ENCODE measurements at places on chromosomes 16 and 17.

- no peak for DNase-seq
Observed at GRCh38 chr16:27365142-27366089, 36.6 kb upstream of the IL21R start.

DNA sequence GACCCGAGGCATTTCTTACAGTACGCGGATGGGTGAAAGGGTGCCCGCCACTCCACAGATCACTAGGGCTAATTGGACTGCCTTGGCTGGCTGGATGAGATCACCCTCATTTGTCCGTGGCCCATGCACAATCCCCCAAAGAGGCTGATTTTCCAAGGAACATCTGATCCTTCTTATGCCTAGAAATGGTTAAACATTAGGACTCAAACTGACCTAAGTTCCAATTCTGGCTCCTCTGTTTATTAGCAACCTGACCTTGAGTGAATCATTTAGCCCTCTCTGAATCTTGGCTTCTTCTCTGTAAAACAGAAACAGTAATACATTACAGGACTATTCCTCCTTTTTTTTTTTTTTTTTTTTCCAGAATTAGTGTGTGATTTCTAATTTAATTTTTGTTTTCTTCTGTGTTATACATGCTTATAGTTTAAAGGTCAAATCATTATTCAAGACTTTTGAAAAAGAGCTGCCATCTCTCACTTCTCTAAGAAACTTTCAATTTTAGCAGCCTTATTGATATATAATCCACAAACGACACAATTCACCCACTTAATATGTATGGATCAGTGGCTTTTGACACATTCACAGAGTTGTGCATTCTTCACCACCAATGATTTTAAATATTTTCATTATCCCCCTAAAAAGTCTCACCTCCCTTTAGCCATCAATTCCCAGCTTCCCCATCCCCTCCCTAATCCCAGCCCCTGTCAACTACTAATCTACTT, 45.4 kb upstream of the TMEM132E start:
- no peak for DNase-seq

- no peak for DNase-seq
Observed at GRCh38 chr17:63540590-63540989, 9.7 kb upstream of the DCAF7 start.

DNA sequence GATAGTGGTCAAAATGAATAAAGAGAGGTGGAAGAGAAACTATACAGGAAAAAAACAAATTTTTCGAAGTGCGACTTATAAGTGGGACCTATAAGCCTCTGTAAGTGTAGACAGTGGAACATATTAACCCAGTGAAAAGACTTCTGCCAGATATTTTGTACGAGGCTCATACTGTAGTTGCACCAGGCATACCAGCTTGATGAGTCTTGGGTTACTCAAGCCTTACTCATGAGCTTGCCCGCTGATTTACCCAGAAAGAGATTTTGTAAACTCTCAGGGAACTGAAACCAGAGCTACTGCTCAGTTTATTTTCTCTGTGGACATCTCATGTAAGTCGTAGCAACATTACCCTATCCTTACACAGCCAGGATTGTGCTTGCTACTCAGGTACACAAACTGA, 708.0 kb upstream of the SOX9 start:
- DNase-seq = no peak

GRCh38 chr16:56931271-56931891, 561 bp upstream of the HERPUD1 start:
- no peak for DNase-seq

GRCh38 chr17:67074781-67075180, 30.4 kb downstream of the CACNG1 start:
- DNase-seq = no peak

DNA sequence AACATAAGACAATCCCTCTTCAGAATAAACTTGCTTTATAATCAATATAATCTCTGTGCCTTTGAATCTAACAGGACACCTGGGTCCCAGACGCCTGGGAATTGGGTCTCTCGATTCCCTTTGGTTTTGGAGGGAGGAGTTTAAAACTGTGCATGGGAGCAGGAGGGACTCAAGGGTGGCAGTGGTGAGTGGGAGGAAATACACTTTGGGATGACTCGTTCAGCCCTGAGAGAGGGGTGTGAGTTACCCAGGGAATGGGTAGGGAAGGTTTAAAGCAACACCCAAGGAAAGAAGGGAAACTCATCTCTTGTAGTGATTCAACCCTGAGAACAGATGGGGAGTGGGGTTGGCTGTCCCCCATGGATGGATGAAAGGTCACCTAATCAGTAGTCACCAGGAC, 1.6 kb downstream of the RANGRF start:
- DNase-seq = no peak

GRCh38 chr17:40203131-40203530, 16.0 kb upstream of the WIPF2 start:
- no peak for DNase-seq

- DNase-seq = no peak
Observed at GRCh38 chr17:7893187-7893880, 4.7 kb downstream of the CHD3 start.

- DNase-seq = no peak
Observed at GRCh38 chr17:373613-374230, 21.1 kb upstream of the RPH3AL start.

GRCh38 chr17:39212841-39213480, 12.8 kb downstream of the STAC2 start:
- DNase-seq = no peak

GRCh38 chr16:88424587-88425235, 28.4 kb upstream of the ZFPM1 start:
- DNase-seq = no peak

DNA sequence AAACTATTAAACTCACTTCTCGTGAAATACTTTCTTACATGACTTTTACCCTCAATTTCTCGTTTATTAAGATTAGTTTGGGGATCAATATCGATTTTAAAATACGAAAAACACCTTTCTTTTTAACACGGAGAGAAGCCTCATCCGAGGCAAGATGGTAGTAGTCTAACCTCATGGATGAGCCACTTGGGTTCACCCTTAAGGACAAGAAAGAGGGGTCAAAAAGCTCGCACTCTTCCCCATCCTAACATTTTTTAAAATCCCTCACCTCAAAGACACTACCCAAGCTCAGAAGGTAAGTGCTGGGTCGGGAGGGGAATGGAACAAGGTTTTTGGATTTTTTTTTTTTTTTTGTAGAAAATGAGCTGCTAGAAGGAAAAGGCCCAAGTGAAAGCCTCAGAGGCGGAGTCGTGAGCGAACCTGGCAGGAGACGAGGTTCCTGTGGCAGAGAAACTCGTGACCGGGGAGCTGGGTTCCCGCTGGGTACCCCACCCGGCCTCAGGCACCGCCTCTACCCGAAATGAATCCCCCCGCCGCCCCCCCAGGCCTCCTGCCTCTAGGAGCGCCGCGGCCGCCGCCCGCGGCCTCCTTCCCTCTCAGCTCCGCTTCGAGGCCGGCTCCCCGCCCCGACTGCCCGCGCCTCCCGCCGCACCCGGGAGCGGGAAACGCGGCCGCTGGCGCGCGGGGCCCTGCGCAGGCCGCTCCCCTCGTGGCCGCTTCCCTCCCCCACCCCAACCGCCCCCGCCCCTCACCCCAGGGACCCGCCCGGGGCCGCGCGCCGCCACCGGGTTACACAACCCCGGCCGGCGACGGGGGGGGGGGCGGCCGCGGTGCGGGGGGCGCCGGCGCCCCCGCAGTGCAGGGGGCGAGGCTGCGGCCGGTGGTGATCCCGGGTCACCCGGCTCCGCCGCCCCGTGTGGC, 1.6 kb downstream of the NUFIP2 start:
- peak; percentile 2 for DNase-seq

GRCh38 chr16:54846766-54847165, 83.9 kb upstream of the IRX5 start:
- DNase-seq = no peak

- no peak for DNase-seq
Observed at GRCh38 chr17:17757956-17758845, 76.9 kb downstream of the RAI1 start.

DNA sequence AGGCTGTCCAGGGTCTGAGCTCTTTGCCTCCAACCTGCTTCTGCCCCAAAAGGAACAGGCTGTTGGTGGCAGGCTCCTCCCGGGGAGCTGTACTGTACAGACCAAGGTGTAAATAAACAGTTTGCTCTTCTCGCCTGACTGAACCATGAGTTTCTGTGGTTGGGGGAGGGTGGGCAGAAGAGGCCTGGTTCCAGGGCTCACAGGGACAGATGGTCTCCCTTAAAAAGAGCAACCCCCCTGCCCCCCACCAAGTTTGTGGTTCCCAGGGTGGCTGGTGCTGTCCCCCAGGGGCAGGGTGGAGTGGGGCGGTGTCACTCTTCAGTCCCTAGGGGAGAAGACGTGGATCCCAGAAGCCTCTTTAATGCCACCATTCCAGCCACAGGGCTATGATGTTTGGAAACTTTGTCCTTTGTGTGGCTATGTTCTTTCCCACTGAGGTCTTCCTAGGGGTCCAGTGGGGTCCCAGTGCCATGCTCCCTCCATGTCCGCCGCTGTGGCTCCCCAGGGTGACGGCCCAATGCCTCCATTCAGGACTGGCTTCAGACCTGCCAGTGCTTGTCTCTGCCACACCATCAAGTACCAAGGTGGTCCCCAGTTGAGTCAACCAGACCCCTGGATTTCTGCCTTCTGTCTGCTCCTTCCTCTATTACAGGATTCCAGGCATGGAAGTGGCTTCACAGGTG, 146.7 kb downstream of the RAB11FIP4 start:
- DNase-seq = no peak

DNA sequence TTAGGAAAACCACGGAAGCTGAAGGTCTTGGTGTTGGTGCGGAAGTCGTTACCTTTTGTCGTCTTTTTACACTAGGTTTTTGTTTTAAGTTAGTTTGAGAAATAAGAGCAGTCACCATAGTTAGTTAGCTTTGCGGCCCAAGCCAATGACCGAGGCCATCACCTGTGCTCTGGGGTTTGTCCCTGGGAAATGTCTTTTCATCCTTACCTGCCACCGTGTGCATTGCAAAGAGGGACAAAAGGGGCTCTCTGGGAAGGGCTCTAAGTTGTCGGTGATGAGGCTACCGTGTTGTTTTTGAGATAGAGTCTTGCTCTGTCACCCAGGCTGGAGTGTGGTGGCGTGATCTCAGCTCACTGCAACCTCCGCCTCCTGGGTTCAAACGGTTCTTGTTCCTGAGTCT, 49.8 kb downstream of the NDE1 start:
- no peak for DNase-seq

DNA sequence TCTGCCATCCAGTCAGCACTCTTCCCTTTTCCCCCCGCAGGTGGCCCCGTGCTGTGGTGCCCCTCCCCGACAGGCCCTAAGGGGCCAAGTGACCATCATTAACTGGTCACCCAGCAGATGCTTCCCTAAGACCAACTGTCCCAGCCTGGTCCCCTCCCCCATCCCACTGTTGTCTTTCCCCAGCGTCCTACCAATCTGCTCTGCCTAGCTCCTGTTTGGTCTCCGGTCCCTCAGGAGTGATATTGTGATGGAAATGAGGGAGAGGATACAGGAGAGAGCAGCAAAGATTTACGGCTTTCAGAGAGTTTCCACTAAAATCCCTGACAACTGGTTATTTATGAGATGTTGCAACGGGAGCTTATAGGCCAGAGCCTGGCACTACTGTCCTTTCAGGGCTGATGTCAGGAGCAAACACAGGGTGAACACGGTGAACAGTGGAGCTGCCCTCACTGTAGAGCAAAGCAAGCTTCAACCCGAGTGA, 1.4 kb upstream of the TTLL6 start:
- DNase-seq = no peak

GRCh38 chr17:40326014-40326831, 17.2 kb downstream of the RARA start:
- no peak for DNase-seq

- no peak for DNase-seq
Observed at GRCh38 chr17:75517297-75517865, 1.1 kb downstream of the TSEN54 start.

GRCh38 chr16:50234771-50235556, 31.4 kb upstream of the ADCY7 start:
- no peak for DNase-seq

DNA sequence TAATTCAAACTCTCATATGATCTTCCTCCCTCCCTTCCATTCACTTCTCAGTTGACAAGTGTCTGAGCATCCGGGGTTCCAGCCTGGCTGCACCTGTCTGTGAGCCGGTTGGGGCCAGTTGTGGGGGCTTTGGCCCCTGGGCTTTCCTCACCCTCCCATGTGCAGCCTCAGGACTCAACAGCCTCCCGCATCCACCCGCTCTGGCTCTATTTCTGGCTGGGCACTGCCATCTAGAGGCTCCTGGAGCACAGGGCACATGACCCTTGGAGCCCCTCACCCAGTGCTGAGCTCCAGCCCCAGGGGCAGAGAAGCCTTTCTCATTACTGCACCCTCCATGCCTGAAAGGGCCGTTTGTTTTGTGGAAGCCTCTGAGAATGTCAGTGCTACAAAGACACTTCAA, 43.3 kb downstream of the HAPSTR1 start:
- peak; percentile 10 for DNase-seq

All from stimulated activated CD4-positive, alpha-beta T cell treated with anti-CD3 and anti-CD28 coated beads, TNF-alpha, amount 100 ng/mL, for 1 hour (primary cell).